Endothelial cell (in vitro differentiated cells): ENCODE measurements at places on chromosomes 5 and 9.

DNA sequence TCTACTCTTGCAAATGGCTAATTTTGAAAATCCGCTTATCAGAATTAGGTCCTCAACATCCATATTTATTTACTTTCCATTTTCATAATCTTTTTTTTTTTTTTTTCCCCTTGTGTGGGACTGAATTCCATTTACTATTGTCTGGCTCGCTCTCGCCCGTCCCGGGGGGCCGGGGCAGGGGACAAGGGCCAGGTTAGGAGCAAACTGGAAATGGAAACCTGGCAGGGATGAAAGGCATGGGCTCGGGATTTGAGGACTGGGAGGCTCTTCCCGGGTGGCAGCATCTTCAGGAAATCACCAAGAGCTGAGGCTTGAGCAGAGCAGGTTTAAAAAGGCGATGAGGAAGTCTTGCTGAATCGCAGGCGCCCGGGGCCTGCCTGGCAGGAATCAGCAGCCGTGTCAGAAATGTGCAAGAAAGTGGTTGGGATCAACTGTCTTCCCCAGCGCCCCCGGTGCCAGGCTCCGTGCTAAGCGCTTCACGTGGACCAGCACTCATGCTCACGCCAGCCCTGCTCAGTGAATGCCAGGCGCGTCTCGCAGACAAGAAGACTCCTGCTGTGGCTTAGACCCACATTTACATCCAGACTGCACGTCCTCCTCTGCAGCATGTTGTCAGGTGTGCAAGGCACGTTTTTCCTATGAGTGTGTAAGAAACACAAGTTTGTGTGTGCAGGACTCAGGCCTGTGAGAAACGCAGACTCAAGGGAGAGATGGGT is 66.3 kb upstream of the UNC5A start:
- DNase-seq: peak; percentile 2

- DNase-seq: no peak
Measured at GRCh38 chr9:94656200-94656599, 16.9 kb upstream of the FBP1 start.

DNA sequence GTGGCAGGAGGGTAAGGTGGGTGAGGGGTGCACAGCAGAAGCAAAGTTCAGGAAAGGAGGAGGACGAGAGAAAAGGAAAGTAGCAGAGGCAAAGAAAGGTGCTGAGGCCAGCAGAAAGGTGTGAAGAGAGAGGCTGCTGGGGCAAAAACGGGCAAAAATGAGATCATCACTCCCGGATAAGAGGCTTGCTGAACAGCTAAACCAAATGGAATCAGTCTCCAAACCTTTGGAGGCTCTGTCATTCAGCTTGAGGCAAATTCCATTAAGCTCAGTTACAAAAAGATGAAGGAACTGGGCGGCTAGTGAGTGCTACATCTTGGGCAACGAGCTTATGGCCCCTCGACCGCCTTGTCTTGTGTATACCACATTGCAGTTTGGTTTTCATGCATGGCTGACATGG is 136.4 kb downstream of the FSTL4 start:
- no peak for DNase-seq

GRCh38 chr5:89301321-89302025 is 418.5 kb upstream of the MEF2C start:
- DNase-seq: no peak

- DNase-seq: no peak
Measured at GRCh38 chr9:128257086-128257825, 18.6 kb downstream of the GOLGA2 start.

DNA sequence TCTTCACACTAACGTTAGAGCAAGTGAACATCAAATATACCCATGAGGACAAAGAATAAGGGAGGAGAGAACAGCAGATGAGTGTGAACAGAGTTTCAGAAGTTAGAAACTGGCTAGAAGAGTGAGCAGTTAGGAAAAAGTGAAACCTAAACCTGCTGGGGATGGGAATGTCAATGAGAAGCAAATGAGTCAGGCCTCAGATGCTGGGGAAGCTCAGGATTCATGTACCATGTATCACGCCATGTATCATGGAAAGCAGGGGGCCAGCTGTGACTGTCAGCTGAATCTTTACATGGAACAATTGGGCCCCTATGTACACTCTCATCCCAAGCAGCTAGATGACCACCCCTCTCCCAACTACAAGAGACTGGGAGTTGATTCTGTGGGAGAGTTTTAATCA is 16.2 kb downstream of the GDF9 start:
- no peak for DNase-seq

DNA sequence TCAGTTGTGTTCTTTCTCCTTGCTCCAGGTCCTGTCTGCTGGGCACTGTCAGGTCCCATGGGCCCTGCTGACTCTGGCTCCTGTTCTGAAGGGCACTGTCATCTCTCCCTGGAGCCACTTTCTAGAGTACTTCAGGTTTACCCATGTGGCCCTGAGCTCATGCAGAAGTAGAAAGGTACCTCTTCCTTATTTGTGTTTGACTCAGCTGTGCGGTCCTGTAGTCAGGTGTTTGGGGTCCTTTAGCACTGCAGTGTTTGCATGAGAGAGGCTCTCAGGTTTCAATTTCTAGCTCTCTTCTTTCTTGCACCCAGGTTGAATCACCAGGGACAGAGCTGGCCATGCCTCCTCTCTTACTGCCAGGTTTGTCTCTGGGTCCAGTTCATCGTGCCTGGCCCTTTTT is 71.5 kb downstream of the HSPA4 start:
- no peak for DNase-seq

DNA sequence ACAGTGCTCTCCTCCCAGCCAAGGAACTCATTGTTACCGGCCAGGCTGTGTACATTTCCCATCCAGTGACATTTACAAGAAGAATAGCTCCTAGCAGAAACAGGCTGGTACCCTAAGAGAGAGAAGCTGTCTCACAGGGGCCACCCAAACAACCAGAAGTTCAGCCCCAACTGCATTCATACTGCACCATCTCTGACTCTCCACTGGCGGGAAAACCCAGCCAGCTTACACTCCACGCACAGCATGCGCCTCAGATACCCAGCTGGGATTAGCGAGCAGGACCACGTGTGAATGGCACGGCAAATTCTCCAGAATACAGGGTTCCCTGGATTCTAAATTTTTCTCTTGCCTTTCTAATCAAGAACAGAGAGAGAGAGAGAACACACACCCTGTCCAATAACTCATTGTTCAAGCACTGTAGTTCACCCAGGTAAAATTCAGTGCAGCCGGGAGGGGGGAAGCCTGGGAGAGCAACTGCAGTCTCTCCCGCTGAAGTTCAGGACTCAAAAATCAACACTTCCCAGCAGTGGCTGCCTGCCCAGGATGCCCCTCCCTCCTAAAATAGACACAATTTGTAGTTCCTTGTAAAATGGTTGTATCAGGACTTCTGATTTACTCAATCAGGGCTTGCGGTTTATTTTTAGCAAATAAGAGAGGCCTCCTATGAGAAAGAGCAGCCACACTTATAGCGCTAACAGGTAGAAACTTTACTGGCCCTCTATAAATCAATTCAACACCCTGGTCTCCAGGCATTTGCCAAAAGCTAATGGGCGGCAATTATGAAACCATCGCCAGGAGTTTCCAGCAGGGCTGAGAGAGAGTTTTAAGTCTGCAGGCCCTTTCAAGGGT is 2.2 kb downstream of the COL23A1 start:
- no peak for DNase-seq

- DNase-seq: no peak
Measured at GRCh38 chr9:38149647-38150046, 80.6 kb upstream of the SHB start.

DNA sequence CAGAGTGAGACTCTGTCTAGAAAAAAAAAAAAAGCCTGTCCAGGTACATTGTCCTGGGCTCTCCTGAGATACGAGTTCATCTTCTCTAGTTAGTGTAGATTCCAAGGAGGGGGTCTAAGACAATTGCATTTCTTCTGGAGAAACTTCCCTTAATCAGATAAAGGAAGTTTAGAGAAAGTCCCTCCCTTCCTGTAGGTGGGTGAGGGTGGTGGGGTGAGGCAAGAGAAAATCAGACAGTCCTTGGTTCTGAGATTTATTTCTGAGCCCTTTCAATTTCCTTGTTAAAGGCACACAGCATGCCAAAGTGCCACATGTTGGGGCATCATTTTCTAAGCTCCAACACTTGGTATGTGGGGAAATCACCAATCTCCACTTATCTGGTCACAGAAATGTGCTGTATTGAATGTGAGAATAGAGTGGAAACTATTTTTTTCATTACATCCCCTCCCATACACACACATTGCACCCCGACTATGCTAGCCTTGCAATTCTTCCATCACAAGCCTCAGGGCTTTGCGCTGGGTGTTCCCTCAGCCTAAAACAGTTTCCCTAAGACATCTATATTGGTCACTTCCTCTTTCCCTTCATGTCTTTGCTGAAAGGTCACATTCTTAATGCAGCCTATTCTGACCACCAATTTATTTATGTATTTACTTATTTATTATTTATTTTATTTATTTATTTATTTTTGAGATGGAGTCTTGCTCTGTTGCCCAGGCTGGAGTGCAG is 5.1 kb upstream of the TUT7 start:
- no peak for DNase-seq

GRCh38 chr9:107260437-107261081 is 22.5 kb upstream of the RAD23B start:
- no peak for DNase-seq

- DNase-seq: no peak
Measured at GRCh38 chr9:90441814-90442213, 200.8 kb downstream of the DIRAS2 start.

DNA sequence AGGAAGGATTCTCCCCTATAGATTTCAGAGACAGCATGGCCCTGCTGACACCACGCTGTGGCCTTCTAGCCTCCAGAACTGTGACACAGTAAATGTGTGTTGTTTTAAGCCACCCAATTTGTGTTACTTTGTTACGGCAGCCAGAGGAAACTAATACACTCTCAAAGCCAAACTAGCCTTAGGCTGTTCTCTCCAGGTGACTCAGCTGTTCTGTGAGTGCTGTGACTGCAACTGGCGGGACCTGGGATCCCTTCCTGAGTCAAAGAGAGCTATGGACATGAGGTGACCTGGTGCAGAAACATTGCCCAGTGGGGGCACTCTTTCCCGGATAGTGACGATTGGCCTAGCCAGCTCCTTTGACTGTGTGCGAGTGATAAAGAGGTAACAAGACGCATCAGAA is 14.0 kb upstream of the MLANA start:
- no peak for DNase-seq

- no peak for DNase-seq
Measured at GRCh38 chr5:107272509-107272908, 398.2 kb downstream of the EFNA5 start.
